ENCODE measurements at places on chromosomes 5 and 9.

DNA sequence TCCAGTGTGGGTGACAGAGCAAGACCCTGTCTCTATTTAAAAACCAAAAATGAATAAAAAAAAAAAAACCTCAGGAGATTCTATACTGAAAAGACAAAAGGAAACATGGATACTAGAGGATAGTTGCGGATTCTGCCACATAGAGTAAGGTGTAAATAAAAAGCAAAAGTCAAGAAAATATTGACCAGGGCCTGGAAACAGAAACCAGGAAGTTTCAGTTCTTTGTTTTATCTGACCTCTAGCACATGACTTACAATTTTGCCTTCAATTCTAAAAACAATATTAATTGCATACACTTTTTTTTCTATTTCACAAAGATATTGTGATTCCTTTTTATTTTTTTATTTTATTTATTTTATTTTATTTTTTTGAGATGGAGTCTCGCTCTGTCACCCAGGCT is 96.2 kb upstream of the NMUR2 start:
- DNase-seq = no peak

DNA sequence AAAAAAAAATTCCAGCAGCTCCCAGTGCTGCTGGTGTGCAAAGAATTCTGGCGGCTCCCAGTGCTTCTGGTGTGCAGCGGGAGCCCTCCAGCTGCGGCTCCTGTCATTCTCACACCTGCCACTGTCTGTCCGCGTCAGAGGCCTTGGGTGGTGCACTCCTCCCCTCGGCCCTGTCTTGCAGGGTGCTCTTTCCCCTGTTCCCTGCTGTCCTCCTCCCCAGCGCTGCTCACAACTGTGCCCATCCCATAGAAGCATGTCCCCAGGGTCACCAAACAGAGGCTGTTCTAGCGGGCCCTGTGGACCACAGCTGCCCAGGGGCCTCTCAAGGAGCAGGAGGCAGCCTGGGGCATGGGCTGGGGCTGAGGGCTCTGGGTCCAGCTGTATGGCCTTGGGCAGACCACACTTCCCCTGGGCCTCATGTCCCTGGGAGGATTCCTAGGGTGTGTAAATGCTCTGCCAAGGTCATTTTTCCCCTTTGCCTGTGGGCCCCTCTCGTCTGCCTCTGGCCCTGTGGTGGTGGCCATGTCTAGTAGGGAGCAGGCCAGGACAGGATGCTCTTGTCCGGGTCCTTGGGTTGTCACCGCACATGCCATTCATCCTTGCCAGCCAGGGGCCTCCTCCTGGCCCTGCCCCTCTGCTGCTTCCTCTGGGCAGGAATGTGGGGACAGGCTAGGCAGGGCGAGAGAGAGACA is 68.2 kb downstream of the PHF2 start:
- no peak for DNase-seq

DNA sequence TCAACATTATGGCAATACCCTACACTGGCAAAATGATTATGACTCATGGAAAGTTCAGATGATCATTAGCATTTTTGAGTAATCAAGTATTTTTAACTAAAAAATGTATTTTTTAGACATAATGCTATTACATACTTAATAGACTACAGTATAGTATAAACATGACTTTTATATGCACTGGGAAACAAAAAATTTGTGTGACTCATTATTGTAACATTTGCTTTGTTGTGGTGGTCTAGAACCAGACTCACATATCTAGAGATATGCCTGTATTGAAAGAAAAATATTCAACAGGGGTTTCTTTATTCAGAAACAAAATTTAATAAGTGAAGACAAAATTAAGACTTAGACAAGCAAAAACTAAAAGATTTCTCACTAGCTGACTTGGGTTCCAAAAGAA is 385.3 kb upstream of the RIOK2 start:
- no peak for DNase-seq

GRCh38 chr5:52015760-52016159 is 632.5 kb downstream of the ISL1 start:
- no peak for DNase-seq

GRCh38 chr5:53777864-53778618 is 217.6 kb downstream of the NDUFS4 start:
- no peak for DNase-seq

- no peak for DNase-seq
These were observed 141.0 kb upstream of the GRHPR start for GRCh38 chr9:37281541-37281940.

DNA sequence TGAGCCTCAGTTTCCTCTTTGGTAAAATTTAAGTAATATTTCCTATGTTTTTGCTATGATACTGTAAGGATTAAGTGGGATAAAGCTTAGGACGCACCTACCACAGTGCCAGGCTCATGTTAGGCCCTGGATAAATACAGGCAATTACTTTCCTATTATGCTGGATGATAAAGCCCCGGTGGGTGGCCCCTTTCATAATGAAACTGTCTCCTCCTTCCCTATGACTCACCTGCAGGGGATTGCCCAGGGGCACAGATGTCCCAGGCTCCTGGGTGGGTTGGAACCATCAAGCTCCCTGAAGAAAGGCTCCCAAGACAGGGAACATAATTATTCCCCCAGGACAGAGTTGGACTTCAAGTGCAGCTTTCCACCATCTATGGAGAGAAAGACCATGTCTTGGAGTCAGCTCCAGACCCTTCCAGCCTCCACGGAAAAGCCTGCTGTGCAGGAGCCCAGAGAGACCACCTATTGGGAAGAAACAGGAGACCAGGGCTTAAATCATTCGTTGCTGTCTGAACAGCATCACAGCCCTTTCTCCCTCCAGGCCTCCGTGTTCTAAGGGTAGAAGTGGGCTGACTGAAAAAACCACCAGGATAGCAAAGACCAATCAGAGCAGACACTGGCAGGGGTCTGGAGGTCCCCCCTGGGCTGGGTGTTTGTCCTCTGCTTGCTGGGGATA is 43.2 kb upstream of the FOXE1 start:
- no peak for DNase-seq

DNA sequence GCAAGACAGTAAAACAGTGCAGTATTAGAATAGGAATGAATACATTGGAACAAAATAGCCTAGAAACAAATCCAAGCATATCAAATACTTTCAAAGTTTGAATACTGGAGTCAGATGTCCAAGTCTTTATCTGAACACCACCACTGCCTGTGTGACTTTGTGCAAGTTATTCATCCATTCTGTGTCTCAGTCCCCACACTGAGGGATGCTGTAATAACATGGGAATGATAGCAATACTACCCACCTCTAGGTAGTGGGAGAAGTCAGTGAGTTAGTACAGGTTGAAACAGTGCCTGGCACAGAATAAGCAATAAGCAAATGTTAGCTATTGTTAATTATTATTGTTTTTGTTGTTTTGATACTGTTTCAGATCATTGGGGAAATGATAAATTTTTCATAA is 130.9 kb downstream of the SUSD1 start:
- no peak for DNase-seq

DNA sequence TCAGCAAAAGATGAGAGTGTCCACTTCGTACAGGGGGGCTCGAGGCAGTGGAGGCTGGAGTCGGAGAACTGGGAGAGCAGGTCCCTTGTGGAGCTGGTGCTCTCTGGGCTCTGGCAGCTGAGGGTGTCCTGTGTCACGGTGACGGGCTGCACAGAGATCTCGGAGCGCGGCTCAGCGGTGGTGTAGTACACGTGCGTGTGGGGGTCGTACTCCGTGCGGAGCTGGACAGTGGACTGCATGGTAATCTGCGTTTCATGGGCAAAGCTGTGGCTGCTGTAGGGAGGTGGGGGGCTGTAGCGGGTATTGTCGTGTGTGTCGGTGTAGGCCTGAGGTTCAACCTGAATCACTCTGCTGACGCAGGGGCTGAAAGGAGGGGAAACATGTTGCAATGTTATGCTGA is 48.0 kb downstream of the PTCH1 start:
- no peak for DNase-seq

DNA sequence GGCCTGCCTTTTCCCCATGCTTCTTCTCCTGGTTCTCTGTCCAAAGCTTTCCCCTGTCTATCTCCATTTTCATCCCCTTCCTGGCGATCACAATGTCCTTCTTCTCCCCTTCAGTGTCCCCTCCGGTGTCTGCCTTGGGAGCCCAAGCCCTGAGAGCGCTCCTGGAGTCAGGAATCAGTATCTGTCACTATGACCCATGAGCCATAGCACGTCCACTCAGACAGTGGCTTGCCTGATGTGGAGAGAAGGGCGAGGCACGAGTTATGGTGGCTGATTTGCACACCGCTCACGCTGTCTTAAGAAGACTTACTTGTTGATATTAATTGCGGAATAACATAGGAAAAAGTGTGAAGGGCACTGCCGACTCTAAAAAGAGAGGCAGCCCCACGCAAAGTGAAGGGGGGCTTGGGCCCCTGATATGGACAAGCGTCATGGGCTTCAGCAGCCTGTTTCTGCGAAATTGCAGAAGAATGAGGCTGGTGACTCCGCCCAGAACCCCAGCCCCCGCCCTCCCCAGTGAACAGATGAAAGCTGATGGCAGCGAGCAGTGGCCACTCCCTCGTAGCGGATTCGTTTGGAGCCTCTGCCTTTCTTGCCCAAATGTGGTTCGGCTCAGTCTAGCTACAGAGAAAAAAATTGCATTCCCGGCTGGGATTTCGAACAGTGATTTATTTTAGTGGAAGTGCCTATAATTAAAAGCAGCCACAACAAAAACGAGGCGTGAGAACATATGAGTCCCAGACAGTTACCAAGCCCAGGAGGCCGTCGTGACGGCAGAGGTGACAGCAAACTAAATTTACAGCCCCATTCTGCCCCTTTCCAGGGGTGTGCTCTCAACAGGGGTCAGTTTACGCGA is 149.8 kb downstream of the ICE1 start:
- DNase-seq = peak; percentile 85

DNA sequence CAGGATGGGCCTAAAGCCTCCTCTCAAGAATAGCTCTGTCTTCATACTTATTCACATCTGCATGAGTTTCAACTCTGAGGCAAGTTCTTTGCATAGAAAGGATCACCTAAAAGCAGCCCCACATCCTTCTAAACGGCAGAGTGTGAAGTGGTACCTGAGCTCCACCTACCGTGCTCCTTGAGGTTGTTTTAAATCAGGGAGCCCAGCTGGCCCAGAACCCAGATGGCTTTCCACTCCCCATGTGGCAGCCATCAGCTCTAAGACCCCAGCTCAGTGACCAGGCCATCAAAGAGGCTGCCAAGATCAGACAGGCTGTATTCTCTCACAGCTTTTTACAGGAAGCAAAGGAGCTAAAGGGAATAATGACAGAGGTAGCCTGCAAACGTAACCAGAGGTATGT is 299.3 kb downstream of the RASEF start:
- no peak for DNase-seq

- no peak for DNase-seq
These were observed 146.4 kb upstream of the RETREG1 start for GRCh38 chr5:16763211-16763610.

GRCh38 chr9:36924757-36925432 is 109.2 kb downstream of the PAX5 start:
- DNase-seq = no peak

DNA sequence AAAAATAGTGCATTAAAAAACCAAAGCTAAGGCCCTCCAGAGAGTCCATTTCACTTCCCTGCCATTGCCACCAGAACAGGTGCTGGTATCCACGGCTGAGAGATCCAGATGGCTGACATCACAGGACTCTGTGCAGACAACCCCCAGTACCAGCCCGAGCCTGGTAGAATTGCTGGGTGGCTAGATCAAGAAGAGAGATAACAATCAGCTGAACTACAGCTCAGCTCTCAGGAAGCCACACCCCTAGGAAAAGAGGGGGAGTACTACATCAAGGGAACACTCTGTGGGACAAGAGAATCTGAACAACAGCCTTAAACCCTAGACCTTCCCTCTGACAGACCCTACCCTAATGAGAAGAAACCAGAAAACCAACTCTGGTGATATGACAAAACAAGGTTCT is 73.8 kb upstream of the SLIT3 start:
- DNase-seq = no peak

DNA sequence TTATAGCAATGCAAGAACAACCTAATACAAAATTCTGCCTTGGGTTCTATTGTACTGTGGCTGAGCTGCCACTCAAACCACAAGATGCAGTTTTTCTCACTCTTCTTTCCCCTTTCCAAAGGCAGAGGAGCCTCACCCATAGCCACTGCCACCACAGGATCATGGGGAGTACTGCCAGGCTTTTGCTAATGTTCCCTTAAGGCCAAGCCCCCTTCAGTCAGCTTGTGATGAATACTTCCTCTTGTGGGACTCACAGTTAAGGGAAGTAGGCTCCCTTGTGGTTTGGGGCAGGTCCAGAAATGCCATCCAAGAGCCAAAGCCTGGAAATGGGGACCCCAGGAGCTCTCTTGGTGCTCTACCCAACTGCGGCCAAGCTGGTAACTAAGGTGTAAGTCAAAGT is 258.7 kb downstream of the SPATA31D1 start:
- no peak for DNase-seq

DNA sequence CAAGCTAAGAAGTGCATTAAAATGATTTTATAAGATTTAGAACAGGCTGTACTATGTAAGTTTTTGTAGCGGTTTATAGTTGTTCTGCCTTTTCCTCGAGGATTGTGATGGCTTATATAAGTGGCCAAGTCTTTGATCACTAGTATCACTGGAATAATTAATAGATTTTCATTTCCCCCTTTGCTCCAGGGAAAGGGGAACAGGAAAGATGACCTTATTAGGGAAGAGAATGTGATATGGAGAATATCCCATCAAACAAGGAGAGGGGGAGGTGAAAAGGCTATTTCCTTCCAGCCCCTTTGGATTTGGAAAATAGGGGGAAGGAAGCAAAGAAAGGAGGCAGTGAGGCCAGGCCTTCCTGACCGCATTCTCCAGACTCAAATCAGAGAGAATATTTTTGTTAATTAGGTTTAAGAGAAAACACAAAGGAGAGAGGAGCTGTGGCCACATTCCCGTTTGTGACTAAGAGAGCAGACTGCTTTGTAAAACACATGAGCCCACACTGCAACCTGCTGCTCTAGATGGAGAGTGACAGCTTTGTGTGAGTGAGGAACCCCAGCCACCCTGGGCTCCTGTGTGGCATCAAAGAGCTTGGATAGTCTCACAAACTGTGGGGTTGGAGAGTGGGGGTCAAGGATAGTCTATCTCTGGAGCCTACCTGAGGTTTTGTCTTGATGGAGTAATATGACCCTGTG is 359.5 kb downstream of the DTWD2 start:
- DNase-seq = no peak
